ENCODE measurements at places on chromosomes 2 and 18.

DNA sequence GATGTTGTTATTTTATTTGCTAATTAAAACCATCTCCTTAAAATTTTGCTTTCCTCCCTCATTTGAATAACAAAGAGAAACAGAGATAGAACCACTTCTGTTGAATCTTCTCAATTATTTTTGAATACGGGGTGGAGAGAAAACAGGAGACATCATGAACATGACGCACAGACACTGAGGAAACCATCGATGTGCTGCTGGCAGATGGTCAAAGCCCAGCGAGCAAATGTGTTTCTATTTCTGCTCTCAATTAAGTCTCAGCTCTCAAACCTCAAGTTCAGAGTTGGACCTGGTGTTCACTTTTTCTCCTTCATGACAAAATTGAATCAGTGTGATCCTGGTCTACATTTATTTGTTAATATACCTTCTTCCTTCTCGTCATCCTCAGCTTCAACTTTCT, 36.1 kb upstream of the TWIST2 start:
- no peak for DNase-seq

DNA sequence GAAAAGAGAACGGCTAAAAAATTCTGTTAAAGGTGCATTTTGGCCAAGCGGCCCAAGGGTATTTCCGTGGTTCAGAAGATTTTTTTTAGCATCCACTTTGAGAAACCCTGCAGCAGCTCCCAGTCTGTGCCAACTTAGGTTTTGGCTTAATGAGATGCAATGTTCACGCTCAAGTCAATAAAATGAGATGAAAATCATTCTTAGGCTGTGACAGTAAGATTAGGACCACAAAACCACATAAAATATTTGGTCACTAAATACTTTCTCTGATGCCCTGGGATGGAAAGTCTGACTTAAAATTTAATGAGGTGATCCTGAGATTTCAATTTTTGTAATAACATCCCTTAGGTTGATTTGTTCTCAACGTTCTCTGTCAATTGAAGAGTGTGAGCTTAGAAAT, 74.2 kb upstream of the FHL2 start:
- DNase-seq: no peak

DNA sequence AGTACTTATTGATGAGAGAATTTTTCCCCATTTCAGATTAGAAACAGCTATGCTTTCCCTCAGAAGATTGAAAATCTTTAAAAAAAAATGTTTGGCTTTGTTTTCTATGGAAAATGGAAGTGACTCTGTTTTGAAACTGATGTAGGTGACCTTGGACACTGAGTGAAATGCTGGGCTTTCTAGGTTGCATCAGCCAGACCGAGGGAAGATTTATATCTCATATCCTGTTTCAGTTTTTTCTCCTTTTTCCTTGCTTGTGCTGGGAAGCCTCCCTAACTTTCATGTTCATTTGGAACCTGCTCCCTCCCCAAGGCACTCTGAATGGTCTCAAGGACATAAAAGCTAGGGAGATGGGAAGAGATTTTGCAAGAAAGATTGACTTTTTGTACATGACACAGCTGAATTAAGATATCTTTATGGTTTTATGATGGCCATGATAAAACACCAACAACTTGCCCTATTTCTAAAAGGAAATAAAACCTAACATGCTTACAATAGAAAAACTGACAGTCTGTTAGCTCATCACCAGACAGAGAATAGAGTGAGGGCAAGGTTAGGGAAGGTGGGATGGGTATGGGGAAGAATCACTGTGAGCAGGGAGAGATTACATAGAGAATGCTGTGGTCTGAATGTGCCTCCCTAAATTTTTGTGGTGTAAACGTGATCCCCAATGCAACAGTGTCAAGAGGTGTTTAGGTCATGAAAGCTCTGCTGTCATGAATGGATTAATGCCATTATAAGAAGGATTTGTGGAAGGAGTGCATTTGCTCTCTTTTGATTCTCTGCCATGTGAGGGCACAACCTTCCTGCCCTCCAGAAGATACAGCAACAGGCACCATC, 249.7 kb downstream of the TPGS2 start:
- DNase-seq: no peak

DNA sequence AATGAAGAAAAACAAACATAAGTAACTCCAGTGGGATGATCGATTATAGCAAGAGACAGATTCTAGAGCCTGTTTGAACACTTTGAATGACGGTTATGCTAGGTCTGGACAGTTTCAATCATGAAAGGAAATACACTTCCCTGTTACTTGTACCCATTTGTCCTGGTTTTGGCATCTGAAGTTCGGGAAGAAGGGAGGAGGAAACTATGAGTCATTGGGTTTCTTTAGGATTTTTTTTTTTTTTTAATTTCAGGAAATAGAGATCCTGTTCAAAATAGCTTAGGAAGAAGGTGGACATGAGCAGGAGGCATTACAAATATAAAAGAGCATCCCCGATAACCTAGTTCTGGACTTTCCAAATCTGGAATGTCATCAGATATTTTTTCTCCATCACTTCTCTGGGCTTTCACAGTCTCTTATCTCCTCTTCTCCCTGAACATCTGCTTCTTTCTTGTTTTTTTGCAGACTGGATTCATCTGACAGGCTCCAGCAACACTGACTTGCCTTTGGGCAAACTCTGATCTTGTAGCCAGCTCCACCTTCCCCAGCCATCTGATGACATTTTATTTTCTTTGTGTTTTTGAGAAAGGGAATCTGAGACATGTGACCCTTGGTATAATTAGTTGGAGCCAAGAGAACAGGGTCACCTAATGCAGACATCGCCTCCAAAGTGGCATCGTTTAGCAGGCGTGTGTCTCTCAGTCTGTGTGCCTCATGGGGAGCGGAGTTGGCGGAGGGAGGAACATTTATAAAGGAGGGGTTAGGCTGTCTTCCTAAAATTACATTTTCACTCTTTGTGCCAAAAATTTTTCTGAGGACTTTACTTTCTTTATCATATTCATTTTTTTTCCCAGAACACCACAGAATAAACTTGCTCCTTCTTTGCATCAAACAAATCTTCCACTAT, 195.3 kb upstream of the EPHA4 start:
- no peak for DNase-seq
